ENCODE measurements at places on chromosomes 2 and 18. TPM values are rescaled to one million over a fixed set of nuclear protein-coding genes. Genes with fewer than 3 reads are reported as not detected.

GRCh38 chr2:213147538-213147937 is 3.9 kb downstream of the IKZF2 start:
- H3K36me3 ChIP-seq, result peaks cover 25% of the 10 kb centered on the region
- peak overlapping the region; percentile 57 for H3K27ac ChIP-seq
- peaks cover 46% of the 10 kb centered on the region for H3K4me1 ChIP-seq
- H3K4me3 ChIP-seq, result peak overlapping the region; percentile 93

Gene DNAJC5G
- total RNA-seq, result not detected

GRCh38 chr2:135709992-135710391 is 31.7 kb upstream of the UBXN4 start:
- H3K27ac ChIP-seq, result no peak overlapping the region
- peaks cover 11% of the 10 kb centered on the region for H3K36me3 ChIP-seq
- H3K4me3 ChIP-seq, result no peak overlapping the region
- H3K27me3 ChIP-seq, result no peaks in the 10 kb centered on the region

DNA sequence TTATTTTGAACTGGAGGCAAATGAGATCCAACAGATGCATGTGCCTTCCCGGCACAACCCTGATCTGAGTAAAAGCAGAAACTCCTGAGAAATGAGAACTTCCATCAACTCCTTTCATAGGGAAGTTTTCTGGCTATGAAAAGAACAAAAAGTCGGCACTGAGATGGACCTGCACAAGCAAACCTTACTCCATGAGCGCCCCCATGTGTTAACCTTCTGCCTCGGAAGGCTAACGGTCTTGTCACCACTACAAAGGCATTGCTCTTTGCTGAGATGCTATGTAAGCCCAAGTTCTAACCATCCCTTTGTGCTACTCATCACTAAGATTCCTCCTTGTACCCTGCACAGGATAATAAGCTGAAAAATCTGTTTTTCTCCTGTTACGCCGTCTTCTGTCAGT is 57.3 kb upstream of the SULT1C3 start:
- no peak overlapping the region for H3K27ac ChIP-seq
- H3K4me3 ChIP-seq, result no peak overlapping the region
- no peaks in the 10 kb centered on the region for H3K4me1 ChIP-seq
- H3K36me3 ChIP-seq, result no peaks in the 10 kb centered on the region

- H3K36me3 ChIP-seq, result no peaks in the 10 kb centered on the region
- DNase-seq, result no peak
- peaks cover 26% of the 10 kb centered on the region for H3K27me3 ChIP-seq
These were observed 88.8 kb downstream of the CD8B2 start for GRCh38 chr2:106575955-106576354.

DNA sequence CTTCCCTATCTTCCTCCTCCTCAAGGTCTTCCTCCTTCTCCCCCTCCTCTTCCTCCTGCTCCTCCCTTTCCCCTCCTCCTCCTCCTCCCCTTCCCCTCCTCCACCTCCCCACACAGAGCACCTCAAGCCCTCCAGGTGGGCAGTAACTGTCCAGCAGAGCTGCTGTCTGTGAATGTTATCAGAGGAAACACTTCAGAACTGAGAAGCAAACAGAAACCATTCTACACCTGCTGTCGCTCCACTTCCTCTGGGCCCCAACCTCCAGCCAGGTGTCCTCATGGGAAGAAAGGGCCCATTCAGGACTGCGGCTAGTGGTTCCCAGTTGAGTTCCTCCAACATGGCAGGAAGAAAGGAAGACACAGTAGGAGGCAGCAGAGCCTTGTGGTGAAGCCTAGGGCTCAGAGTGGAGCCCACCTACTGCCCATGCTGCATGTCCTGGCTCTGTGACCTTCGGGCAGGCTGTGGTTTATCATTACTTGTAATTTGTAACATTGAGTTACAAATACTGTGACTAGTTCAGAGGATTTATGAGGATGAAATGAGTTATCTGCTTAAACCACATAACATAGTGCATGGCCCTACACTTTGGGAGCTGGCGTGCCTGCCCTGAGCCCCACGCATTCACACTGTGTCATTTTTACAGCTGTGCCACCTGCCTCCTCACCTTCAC is 165.9 kb upstream of the ID2 start:
- H3K4me1 ChIP-seq, result peaks cover 90% of the 10 kb centered on the region
- H3K27me3 ChIP-seq, result no peaks in the 10 kb centered on the region
- peak; percentile 43 for DNase-seq
- peak overlapping the region; percentile 22 for H3K4me3 ChIP-seq

Gene GRB14
- not detected for total RNA-seq

DNA sequence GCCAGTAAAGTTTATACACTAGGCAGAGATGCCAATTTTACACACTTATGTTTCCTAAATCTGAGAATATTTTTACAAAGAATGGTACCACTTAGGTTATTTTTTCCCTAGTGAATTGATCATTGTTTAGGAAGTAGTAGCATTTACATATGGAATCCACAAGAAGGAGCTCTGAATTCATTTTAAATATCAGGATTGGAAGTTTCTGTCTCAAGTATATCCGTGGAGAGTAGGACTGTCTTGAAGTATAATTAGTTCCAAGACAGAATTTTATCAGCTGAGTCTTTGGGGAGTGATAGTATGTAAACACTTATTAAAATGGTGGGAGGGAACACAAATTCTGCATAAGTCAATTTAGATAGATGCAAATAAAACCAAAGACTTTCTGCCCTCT is 82.3 kb upstream of the FAM98A start:
- no peaks in the 10 kb centered on the region for H3K4me1 ChIP-seq
- H3K27ac ChIP-seq, result no peak overlapping the region
- no peak for DNase-seq
- no peak overlapping the region for H3K4me3 ChIP-seq
- no peaks in the 10 kb centered on the region for H3K36me3 ChIP-seq

Gene AQP4
- total RNA-seq, result not detected

Gene SULT1C4
- total RNA-seq, result not detected

GRCh38 chr2:163878718-163879117 is 142.9 kb upstream of the FIGN start:
- DNase-seq, result no peak
- no peaks in the 10 kb centered on the region for H3K36me3 ChIP-seq

GRCh38 chr2:176457481-176457880 is 188.2 kb downstream of the MTX2 start:
- peaks cover 22% of the 10 kb centered on the region for H3K27me3 ChIP-seq
- no peak overlapping the region for H3K27ac ChIP-seq
- no peaks in the 10 kb centered on the region for H3K4me1 ChIP-seq
- H3K36me3 ChIP-seq, result no peaks in the 10 kb centered on the region
- no peak for DNase-seq

- H3K27me3 ChIP-seq, result no peaks in the 10 kb centered on the region
- H3K27ac ChIP-seq, result no peak overlapping the region
- no peak for DNase-seq
- H3K4me1 ChIP-seq, result peaks cover 7% of the 10 kb centered on the region
These were observed 77.2 kb upstream of the NFU1 start for GRCh38 chr2:69514406-69514805.

GRCh38 chr2:204672772-204673171 is 127.5 kb downstream of the PARD3B start:
- peaks cover 3% of the 10 kb centered on the region for H3K27me3 ChIP-seq
- no peak overlapping the region for H3K27ac ChIP-seq
- DNase-seq, result no peak

Gene CTAGE1
- total RNA-seq, result not detected

- peaks cover 6% of the 10 kb centered on the region for H3K4me1 ChIP-seq
- H3K4me3 ChIP-seq, result no peak overlapping the region
- H3K27me3 ChIP-seq, result no peaks in the 10 kb centered on the region
- H3K36me3 ChIP-seq, result peaks cover 16% of the 10 kb centered on the region
These were observed 7.4 kb downstream of the DNAJB2 start for GRCh38 chr2:219286436-219287115.

Gene FAHD2B
- total RNA-seq, result 29.8 TPM

GRCh38 chr2:16332681-16333557 is 332.7 kb downstream of the CYRIA start:
- H3K4me1 ChIP-seq, result no peaks in the 10 kb centered on the region
- no peak overlapping the region for H3K27ac ChIP-seq
- no peak overlapping the region for H3K4me3 ChIP-seq
- no peaks in the 10 kb centered on the region for H3K36me3 ChIP-seq

GRCh38 chr2:213723041-213723560 is 438.8 kb downstream of the SPAG16 start:
- H3K4me3 ChIP-seq, result no peak overlapping the region
- no peaks in the 10 kb centered on the region for H3K27me3 ChIP-seq
- H3K4me1 ChIP-seq, result no peaks in the 10 kb centered on the region
- H3K36me3 ChIP-seq, result no peaks in the 10 kb centered on the region
- no peak overlapping the region for H3K27ac ChIP-seq

Gene INHBB
- not detected for total RNA-seq

DNA sequence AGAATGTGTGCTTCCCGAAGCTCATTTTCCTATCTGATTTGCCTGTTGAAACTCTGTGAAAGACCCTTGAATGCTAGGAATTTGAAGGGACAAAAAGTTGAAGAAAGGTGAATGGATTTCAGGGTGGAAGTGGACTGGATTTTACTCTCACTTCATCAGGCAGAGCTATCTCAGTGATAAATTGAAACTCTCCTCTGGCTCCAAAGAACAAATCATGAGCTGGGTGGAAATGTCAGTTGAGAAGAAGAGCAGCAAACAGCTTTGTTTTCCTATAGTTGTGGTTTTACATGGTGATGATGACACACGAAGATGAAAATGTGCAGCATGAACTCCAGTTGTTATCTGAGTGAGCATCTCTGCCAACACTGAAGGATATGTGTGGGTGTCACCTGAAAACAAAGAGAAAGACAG is 34.4 kb downstream of the CD28 start:
- peak overlapping the region; percentile 94 for H3K27ac ChIP-seq
- peaks cover 54% of the 10 kb centered on the region for H3K36me3 ChIP-seq
- peak; percentile 57 for DNase-seq
- peak overlapping the region; percentile 61 for H3K4me3 ChIP-seq
- H3K27me3 ChIP-seq, result no peaks in the 10 kb centered on the region

DNA sequence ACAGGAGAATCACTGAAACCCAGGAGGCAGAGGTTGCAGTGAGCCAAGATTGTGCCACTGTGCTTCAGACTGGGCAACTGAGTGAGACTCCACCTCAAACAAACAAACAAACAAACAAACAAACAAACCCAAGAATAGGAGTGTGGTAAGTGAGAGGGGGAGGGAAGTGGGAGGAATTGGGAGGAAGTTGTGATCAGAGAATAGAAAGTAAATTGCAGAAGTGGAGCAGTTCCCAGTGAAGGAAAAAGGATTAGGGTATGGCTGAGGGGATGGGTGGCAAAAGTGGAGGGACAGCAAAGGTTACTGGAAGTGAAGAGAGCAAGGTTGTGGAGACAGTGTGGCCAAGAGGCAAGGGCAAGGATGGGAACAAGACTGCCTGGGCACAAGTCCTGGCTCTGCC is 41.1 kb upstream of the C1GALT1C1L start:
- no peak overlapping the region for H3K4me3 ChIP-seq
- no peak overlapping the region for H3K27ac ChIP-seq
- no peak for DNase-seq
- H3K36me3 ChIP-seq, result no peaks in the 10 kb centered on the region
- peaks cover 21% of the 10 kb centered on the region for H3K27me3 ChIP-seq

DNA sequence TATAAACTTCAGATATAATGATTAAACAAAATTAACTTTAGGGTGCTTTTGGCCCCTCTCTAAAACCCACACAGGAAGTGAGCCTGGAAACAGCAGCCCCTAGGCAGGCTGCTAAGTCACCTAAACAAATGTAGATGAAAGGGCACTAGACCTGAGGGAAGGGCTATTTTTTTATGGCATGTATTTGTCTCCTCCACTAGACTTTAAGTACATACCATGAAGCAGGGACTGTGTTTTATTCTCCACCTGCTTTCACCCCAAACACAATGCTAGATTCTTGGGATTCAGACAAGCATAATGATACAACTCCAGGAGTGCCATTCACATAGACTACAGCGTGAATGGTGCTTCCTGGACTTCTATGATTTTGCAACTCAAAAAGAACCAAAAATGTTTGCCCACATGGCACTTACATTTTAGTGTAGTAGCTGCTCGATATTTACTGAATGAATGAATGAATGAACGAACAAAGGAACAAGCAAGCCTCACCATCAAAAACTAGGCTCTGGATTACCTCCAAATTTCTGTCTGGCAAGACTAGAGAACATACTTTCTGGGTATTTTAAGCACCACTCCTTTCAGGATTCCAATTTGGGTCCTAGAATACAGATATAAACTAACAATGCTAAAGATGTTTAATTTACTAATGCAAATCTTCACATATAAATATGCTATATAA is 10.1 kb downstream of the ATAD2B start:
- peak overlapping the region; percentile 68 for H3K27ac ChIP-seq
- H3K4me3 ChIP-seq, result no peak overlapping the region
- peaks cover 8% of the 10 kb centered on the region for H3K36me3 ChIP-seq

DNA sequence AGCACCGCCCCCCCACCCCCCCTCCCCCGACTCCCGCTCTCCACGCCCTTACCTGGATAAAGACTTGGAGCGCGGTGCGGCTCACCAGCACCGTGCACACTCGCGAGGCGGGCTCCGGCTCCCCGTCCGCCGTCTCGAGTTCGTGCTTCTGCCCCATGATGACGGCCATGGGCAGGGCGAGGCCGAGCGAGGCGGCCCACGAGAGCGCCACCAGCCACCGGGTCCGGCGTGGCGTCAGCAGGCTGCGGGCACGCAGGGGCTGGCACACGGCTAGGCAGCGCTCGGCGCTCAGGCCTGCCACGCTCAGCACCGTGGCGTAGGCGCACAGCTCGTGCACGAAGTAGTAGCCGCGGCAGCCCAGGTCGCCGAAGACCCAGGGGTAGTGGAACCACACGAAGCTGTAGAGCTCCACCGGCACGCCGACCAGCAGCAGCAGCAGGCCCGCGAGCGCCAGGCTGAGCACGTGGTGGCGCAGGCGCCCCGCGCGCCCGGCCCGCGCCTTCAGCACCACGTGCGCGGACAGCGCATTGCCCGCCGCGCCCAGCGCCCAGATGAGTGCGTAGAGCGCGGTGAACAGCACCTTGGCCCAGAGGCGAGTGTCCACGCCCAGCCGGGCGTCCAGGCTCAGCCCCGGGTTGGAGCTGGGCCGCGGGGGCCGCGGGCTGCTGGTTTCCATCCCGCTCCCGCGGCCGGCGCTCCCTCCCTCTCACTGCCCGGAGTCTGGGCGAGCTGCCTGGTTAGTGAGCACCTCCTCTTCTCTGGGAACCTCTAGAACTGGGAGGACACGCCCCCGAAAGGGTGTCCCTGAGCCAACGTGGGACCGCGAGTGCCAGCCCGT is at the start of gene NTSR2:
TSS of gene NTSR2 (minus strand) at position 742 of the 838 bp plus-strand sequence. CDS start at position 676, 66 bp downstream.
- no peak within 1 kb of the TSS for H3K27ac ChIP-seq
- H3K4me3 ChIP-seq, result no peak within 1 kb of the TSS
- peaks cover 4% of the 10 kb centered on the region for H3K4me1 ChIP-seq
- peak; percentile 51 for DNase-seq
- peaks cover 12% of the 10 kb centered on the region for H3K27me3 ChIP-seq

- no peaks in the 10 kb centered on the region for H3K36me3 ChIP-seq
- no peak overlapping the region for H3K4me3 ChIP-seq
- no peak overlapping the region for H3K27ac ChIP-seq
- no peak for DNase-seq
- H3K27me3 ChIP-seq, result peaks cover 3% of the 10 kb centered on the region
These were observed 101.8 kb downstream of the CD226 start for GRCh38 chr18:69845593-69846506.

DNA sequence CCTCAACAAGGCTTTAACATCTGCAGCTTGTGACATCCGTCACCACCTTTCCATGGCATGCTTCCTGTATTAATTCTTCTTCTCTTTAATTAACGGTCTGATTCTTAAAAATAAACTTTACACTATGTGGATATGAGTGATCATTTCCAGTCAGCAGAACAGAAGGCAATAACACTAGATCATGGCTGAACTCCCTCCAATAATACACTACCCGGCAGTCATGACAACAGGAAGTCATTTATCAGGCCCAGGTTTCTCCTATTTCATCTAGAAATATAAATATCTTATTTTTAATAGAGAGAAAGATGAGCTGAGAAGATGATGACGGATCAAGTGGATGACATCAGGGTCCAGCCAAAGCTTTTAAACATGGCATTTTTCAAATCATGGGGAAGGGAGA is 792.2 kb downstream of the SLC4A3 start:
- no peaks in the 10 kb centered on the region for H3K27me3 ChIP-seq
- no peak for DNase-seq
- H3K4me3 ChIP-seq, result no peak overlapping the region
- no peak overlapping the region for H3K27ac ChIP-seq

Gene PJVK
- total RNA-seq, result 0.99 TPM

All from activated CD8-positive, alpha-beta T cell treated with anti-CD3 and anti-CD28 coated beads, Interleukin-2, amount 10 ng/mL, durations not matched to agents 7 days and 5 days (primary cell).